Activated effector memory CD4-positive, alpha-beta T cell treated with anti-CD3 and anti-CD28 coated beads, Interleukin-2, amount 50 U/mL, for 16 hours (primary cell): ENCODE measurements at places on chromosomes 12 and 14.

- DNase-seq: no peak
Observed at GRCh38 chr14:69152181-69152901, 578 bp downstream of the DCAF5 start.

- no peak for DNase-seq
Observed at GRCh38 chr14:56137849-56138248, 19.6 kb downstream of the PELI2 start.

DNA sequence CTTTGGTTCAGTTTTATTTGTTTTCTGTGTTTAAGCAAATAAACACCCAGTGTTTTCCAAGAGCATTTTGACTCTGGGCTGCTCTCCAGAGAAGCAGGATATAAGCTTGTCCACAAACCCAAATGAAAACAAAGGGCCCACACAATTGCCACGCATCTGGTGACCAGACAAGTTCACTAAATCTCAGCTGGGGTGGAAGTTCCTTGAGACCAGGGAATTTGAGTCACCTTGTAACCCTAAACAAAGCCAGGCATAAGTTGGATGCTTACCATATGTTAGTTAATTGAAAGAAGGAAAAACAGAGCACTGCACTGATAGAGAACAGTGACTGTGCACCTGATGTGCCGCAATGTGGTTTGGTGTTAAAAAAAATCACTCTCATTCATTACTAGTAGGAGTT, 1.6 kb upstream of the TXNRD1 start:
- no peak for DNase-seq

DNA sequence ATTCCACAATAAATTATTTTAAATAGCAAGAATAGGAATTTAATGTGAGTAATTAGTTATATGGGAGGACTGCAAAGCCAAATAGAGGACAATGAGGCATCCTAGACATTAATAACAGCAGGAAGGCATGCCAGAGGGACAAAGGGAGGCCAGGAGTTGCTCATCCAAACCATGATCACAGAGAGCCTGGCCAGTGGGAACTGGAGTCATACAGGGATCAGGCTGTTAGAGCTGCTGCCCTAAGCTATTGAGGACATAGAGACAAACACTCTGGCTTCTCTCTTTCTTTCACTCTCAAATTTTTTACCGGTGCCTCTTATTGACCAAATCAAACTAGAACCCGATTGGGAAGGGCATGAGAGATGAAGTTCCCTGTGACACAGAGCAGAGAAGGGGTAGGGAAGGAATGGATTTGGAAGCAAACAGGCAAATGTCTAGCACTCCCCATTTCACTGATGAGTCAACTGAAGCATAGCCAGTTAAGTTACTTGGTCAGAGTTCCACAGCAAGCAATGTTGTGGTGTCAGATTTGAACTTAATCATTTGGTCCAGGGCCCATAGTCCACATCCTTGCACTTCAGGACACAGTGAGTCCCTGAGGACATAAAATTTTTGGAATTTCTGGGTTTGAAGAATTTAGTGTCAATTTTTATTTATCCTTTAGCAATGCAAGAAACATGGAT, 17.9 kb upstream of the CFAP54 start:
- no peak for DNase-seq

- no peak for DNase-seq
Observed at GRCh38 chr14:72366619-72367018, 434.4 kb downstream of the RGS6 start.

GRCh38 chr12:125148316-125148715, 83.1 kb downstream of the AACS start:
- DNase-seq: no peak

DNA sequence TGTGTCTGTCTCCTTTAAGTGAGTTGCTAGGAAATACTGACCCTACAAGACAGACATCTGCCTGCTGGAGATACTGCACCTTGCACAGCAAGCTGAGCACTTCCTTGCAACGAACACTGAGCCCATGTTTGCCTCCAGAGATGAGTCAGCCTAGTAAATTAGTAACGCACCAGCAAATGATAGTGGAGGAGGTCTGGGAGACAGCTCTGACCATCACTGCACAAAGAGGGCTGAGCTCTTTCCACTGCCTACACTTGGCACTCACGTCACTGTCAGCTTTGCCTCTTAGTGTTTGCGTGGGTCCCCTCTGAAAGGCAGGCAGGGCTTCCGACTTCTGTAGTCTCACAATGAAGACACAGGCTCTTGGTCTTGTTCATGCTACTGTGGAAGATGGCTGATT, 109.0 kb downstream of the APAF1 start:
- no peak for DNase-seq
